ENCODE measurements at places on chromosomes 6 and 20. TPM values are rescaled to one million over a fixed set of nuclear protein-coding genes. Genes with fewer than 3 reads are reported as not detected.

GRIK2 gene
- total RNA-seq = 0.61 TPM

GRCh38 chr6:89023591-89024441, 56.7 kb upstream of the PNRC1 start:
- H3K4me1 ChIP-seq = peaks cover 5% of the 10 kb centered on the region
- no peak overlapping the region for H3K4me3 ChIP-seq
- no peak for DNase-seq
- no peaks in the 10 kb centered on the region for H3K36me3 ChIP-seq
- no peaks in the 10 kb centered on the region for H3K27me3 ChIP-seq

SIRPD gene
- total RNA-seq = 0.69 TPM

ULBP3 gene
- total RNA-seq = not detected

LAMA2 gene
- 57.4 TPM for total RNA-seq

DNA sequence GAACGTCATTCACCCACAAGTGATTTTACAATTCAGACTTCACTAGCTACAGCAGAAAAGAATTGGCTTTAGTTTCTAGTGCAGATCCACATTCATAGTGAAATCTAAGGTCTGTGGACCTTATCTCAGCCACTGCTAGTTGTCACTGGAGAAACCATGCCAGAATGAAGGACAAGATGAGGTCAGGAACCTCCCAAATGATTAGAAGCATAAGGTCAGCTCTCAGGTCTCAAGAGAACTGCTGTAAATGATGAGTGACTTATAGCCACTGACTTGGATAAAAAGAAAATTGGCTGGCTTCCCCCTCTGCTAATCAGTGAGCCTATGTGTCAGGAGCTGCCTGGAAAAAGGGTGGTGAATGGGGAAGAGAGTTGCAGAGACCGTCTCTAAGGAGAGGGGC, 265.3 kb upstream of the BMP2 start:
- H3K27me3 ChIP-seq = no peaks in the 10 kb centered on the region
- no peak overlapping the region for H3K27ac ChIP-seq
- no peaks in the 10 kb centered on the region for H3K4me1 ChIP-seq
- no peak overlapping the region for H3K4me3 ChIP-seq
- no peaks in the 10 kb centered on the region for H3K36me3 ChIP-seq
- DNase-seq = no peak

- no peak overlapping the region for H3K4me3 ChIP-seq
- peaks cover 55% of the 10 kb centered on the region for H3K36me3 ChIP-seq
- no peaks in the 10 kb centered on the region for H3K27me3 ChIP-seq
- peaks cover 8% of the 10 kb centered on the region for H3K4me1 ChIP-seq
- H3K27ac ChIP-seq = no peak overlapping the region
These were observed 46.7 kb downstream of the DNAAF9 start for GRCh38 chr20:3360752-3361151.

ULBP1 gene
- 1.6 TPM for total RNA-seq

DNA sequence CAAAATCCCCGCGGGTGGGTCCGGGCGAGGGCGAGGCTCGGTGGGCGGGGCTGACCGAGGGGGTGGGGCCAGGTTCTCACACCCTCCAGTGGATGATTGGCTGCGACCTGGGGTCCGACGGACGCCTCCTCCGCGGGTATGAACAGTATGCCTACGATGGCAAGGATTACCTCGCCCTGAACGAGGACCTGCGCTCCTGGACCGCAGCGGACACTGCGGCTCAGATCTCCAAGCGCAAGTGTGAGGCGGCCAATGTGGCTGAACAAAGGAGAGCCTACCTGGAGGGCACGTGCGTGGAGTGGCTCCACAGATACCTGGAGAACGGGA, 809 bp downstream of the HLA-G start:
- H3K27me3 ChIP-seq = peaks cover 14% of the 10 kb centered on the region
- no peak overlapping the region for H3K27ac ChIP-seq
- DNase-seq = no peak
- peaks cover 13% of the 10 kb centered on the region for H3K4me1 ChIP-seq
- H3K36me3 ChIP-seq = no peaks in the 10 kb centered on the region

Data from upper lobe of left lung (tissue), 6 donors.